Uterus (tissue), 4 donors: ENCODE measurements at places on chromosomes 7 and 10. TPM values are rescaled to one million over a fixed set of nuclear protein-coding genes. Genes with fewer than 3 reads are reported as not detected.
A peak's percentile ranks its signal among the peaks of the same experiment; 100 is the strongest.

DNA sequence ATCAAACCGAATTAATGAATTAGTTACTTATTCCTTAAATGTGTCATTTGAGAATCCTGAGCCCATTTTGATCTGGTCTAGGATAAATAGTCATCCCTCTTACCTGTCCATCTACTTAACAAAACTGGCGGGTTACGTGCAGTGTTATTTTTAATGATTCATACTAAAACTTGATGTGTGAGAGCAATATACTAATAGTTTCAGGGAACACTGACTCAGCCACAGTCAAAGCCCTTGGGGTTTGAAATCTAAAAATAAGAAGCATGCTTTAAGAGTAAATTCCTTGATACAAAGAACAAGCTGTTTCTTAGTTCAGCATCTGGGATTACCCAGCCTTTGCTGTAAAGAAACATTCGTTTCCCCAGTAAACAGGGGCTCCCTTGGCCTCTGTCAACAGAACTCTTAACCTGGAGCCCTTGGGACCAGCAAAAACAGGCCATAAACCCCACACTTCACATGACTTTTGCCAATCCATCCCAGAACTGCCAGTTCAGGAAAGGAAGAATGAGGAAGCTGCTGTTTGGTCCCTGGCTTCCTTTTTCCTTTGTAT lies 370.6 kb upstream of the IGFBP3 start:
- DNase-seq: peak; percentile 29

- no peak for DNase-seq
Observed at GRCh38 chr10:101267290-101267680, 38.0 kb upstream of the LBX1 start.

The PRXL2A gene
- 70.7 TPM for total RNA-seq

The TEX36 gene
- total RNA-seq: not detected

The NKX1-2 gene
- total RNA-seq: not detected

The OR2A1 gene
- 3.8 TPM for total RNA-seq
